ENCODE measurements at places on chromosomes 3 and 15. TPM values are rescaled to one million over a fixed set of nuclear protein-coding genes. Genes with fewer than 3 reads are reported as not detected.

SEMA6D gene
- total RNA-seq, result 4.4 TPM

GOLGA8T gene
- 0.17 TPM for total RNA-seq

ANKRD63 gene
- not detected for total RNA-seq

ASB7 gene
- 17.1 TPM for total RNA-seq

ZNF385D gene
- total RNA-seq, result 1.2 TPM

RNF7 gene
- 24.0 TPM for total RNA-seq

CCR3 gene
- not detected for total RNA-seq

GOLGA6L4 gene
- 1.1 TPM for total RNA-seq

UNC13C gene
- under 0.01 TPM for total RNA-seq

TMIE gene
- total RNA-seq, result 0.07 TPM

FBLN2 gene
- total RNA-seq, result 133 TPM

DUOXA2 gene
- total RNA-seq, result not detected

SIDT1 gene
- total RNA-seq, result 0.20 TPM

CPOX gene
- total RNA-seq, result 39.6 TPM

ZNF609 gene
- total RNA-seq, result 15.0 TPM

SOX14 gene
- not detected for total RNA-seq

THRB gene
- 0.83 TPM for total RNA-seq

ERC2 gene
- 0.10 TPM for total RNA-seq

DNAJA4 gene
- 3.4 TPM for total RNA-seq

CCR9 gene
- not detected for total RNA-seq

SENP8 gene
- total RNA-seq, result 1.9 TPM

PLS1 gene
- 1.7 TPM for total RNA-seq

LRCH3 gene
- 104 TPM for total RNA-seq

NPAP1 gene
- total RNA-seq, result not detected

STT3B gene
- 289 TPM for total RNA-seq

TXNRD3 gene
- total RNA-seq, result 6.9 TPM

BSN gene
- total RNA-seq, result 0.07 TPM

GRIP2 gene
- 0.46 TPM for total RNA-seq

SEC61A1 gene
- total RNA-seq, result 373 TPM

ANKRD34C gene
- total RNA-seq, result not detected

STAB1 gene
- 0.59 TPM for total RNA-seq

All from smooth muscle cell of the pulmonary artery (primary cell).